ENCODE measurements at places on chromosomes 2 and 18. TPM values are rescaled to one million over a fixed set of nuclear protein-coding genes. Genes with fewer than 3 reads are reported as not detected.
A peak's percentile ranks its signal among the peaks of the same experiment; 100 is the strongest.

- DNase-seq = no peak
These were observed 16.9 kb upstream of the RHBDD1 start for GRCh38 chr2:226818930-226819329.

- DNase-seq = peak; percentile 70
These were observed at the start of gene CYRIA for GRCh38 chr2:16665748-16666448. Gene CYRIA (minus strand): TSS chr2:16665834. CDS start chr2:16588119, 77,715 bp downstream.

DNA sequence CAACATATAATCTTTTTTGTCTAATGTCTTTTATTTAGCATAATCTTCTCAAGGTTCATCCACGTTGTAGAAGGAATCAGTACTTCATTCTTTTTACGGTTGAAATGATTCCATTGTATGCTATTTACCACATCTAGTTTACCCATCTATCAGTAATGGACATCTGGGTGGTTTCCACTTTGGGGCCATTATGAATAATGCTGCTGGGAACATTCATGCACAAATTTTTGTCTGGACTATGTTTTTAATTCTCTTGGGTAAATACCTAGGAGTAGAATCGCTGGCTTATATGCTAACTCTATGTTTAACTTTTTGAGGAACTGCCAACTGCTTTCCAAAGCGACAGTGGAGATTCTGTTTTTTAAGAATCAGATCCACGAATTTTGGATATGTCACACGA is 7.4 kb upstream of the GCG start:
- no peak for DNase-seq

CNDP1 gene
- total RNA-seq = 0.33 TPM

- no peak for DNase-seq
These were observed 2.0 kb upstream of the UPP2 start for GRCh38 chr2:158099716-158100115.

FAM110C gene
- total RNA-seq = 0.18 TPM

- no peak for DNase-seq
These were observed 339.3 kb upstream of the TMEFF2 start for GRCh38 chr2:192534072-192534471.

DNA sequence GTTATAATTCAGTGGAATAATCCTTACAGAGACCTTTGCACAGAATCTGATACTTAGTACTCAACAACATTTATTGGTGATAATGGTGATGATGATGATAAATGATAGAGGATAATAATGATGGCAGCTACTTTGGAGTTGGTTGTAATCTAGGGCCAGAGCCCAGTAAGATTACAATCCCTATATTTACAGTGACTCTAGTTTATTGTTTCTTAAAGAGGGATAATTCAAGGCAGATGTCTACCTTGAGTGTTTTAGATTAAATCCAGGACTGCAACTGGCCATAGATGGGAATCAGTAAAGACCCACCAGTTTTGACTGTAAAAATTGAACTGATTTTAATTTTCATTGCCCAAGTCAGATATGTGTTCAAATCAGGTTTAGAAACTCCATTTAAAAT is 813.9 kb upstream of the CNTNAP5 start:
- DNase-seq = no peak

CPLX4 gene
- not detected for total RNA-seq

HAAO gene
- total RNA-seq = 11.4 TPM

XDH gene
- not detected for total RNA-seq

DNA sequence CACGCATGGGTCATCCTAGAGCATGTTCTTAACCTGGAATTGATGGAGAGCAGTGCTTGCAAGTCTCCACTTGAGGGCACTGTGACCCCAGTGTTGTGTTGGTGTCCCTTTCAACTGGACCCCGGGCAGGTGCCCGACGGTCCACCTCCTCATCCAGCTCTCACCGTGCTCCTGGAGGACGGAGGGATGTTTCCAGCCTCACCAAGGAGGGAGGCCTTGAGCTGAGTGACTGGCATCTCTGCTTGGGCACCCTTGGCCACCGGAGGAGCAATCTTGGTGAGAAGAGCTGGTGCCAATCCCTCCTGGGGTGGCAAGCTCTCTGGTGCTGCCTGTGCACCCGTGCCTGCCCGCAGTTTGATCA is 45.4 kb upstream of the ASB18 start:
- DNase-seq = no peak

ANKRD30B gene
- total RNA-seq = not detected

- DNase-seq = no peak
These were observed 212.2 kb downstream of the KCNJ3 start for GRCh38 chr2:154910701-154911100.

All from activated B cell treated with CpG ODN at 0.5 μM for 24 hours (primary cell).